Choroid plexus epithelial cell (primary cell): ENCODE measurements at places on chromosomes 2 and 18.

DNA sequence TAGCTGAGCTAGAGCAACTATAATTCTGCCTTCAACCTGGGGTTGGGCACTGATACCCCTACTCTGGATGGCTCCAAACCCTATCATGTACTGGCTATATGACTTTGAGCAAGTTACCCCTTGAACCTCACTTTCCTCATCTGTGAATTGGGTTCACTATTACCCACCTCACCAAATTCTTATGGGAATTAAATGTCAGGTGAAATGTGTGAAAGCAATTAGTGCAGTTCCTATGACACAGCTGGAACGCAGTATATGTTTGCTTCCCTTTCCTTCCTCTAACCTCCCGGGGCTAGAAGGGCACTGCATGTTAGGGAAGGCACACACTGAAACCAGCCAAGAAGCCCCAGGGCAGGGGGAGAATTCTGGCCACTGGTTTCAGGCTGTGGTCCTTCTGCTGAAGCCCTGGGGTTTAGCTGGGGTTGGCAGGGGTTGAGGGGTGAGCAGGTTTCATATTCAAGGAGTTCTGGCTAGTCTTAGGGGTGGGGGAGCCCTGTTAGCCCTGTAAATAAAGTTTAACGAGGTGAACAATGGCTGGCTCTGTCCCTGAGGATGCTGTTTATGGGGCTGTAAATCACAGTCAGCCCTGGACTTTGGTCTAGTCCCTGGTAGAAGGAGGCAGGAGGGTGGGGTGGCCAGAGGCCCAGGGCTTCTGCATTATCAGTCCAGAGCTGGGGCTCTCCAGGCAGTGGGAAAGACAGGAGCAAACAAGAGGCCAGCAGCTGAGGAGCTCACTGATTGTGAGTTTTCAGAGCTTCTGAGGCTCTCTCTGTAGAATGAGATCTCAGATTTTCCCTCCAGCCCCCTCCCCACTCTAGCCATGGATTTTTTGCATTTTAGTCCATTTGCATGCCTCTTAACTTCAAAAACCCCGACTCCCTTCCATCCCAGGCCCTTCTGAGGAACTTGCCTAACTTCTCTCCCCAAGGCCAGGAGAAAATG, 8.0 kb downstream of the PKDCC start:
- DNase-seq: no peak

DNA sequence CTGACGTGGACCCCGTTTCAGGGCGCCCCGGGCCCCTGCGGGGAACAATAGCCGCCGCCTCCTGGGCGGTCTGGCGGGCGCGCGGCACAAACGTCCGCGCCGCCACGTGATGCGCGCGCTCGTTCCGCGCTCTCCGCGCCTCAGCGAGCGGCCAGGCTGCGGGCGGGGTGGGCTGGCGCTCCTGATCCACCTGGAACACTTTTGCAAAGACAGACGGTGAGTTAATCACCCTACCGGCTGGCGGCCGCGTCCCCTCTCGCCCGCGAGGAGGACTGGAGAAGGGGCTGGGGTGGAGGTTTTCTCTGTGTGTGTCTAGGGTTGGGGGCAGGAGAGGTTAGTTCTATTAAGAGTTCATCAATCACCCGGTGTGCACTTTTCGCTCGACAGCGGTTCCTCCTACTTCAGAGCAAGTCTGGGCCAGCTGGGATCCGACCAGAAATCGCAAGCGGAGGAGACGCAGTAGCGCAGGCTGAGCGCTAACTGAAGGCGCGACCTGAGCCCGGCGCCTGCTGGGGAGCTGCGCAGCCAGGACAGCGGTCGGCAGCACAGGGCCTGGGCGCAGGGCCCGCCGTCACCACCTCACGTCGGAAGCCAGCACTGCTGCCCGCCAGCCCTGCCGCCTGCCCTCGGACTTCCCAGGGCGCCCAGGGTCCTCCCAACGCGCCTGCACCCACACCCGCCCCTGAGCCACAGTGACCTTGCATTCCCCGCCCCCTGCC, 10.3 kb upstream of the HOXD1 start:
- no peak for DNase-seq

GRCh38 chr2:134411828-134412638, 158.2 kb downstream of the MGAT5 start:
- DNase-seq: peak; percentile 91

- peak; percentile 50 for DNase-seq
Observed at GRCh38 chr2:182949572-182950189, 83.2 kb upstream of the FRZB start.

DNA sequence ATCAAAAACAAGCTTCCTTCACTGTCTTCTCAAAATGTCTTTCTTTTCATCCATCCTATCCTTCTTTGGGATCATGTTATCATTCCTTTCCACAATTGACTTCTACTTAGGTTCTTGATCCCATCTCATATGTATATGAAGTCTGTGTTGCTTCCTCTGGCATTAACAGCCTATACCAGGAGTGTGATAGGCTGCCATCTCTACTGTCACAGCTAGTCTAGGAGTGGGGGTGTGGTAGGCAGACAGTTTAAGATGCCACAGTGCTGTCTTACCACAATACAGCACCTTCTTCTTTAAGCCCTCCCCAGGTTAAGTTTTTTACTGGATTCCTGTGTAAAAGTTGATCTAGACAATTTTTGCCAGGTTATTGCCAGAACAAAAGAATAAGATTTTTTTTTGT, 3.7 kb upstream of the HTR2B start:
- no peak for DNase-seq

- DNase-seq: no peak
Observed at GRCh38 chr2:147137711-147138110, 707.1 kb upstream of the ACVR2A start.

DNA sequence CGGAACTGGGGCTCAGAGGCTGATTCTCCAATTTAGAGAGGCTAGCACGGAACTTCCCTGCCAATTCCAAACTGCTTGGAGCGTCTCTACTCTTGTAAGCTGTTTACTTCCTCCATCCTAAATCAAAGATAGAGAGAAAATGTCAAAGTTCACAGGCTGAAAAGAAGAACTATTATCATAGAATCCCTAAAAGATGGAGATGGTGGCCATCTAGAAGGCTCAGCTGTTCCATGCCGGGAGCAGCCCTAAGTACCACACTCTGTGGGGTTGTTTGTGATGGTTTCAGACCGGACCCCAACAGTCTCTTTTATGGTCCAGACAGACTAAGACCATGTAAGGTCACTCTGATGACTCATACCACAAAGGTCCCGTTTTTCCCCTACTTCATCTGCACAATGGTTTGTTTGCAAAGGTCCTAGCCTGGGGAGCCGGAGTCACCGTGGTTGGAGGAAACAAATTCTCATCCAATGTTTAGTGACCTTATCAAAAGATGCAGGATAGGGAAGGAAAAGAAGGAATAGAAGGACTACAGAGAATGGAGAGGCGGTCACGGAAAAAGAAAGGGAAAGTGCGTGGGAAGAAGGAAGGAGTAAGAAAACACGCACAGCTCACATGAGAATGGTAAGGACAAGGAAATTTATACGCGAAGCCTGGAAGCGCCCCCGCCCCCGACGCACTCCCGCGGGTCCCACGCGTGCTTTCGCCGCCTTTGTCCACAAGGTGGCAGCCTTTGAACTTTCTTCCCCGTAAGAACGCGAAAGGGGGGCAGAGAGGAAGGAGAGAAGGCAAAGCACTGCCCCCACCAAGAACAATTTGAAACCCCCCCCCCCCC, 453 bp upstream of the ANTXR1 start:
- peak; percentile 78 for DNase-seq

DNA sequence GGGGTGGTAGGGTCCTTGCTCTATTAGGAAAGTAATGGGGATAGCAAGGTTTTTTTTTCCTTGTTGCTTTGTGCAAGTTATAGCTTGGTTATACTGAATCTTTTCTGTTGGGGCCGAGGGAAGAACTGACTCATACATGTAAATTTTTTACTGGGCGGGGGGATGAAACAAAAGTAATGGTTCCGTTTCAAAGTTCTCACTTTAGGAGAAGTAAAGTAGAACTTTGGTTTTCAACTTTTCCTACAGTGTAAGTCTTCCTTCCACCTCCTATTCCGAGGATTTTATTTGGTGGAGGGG, 1.1 kb downstream of the AFTPH start:
- peak; percentile 30 for DNase-seq

- no peak for DNase-seq
Observed at GRCh38 chr2:194424683-194425209, 1232.3 kb upstream of the SLC39A10 start.

DNA sequence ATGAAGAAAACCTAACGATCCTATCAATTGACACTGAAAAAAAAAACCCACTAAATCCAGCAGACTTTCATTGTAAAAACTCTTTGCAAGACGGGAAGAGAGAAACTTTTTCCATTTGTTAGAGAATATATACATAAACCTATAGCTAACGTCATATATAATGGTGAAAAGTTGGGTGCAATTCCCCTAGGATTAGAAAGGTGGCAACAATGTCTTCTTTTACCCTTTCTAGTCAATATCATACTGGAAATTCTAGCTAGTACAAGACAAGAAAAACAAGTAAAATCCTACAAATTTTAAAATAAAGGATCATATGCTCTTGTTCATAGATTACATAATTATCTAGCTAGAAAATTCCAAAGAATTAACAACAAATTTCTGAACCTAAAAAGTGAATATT, 1596.5 kb upstream of the LRRTM1 start:
- peak; percentile 4 for DNase-seq

DNA sequence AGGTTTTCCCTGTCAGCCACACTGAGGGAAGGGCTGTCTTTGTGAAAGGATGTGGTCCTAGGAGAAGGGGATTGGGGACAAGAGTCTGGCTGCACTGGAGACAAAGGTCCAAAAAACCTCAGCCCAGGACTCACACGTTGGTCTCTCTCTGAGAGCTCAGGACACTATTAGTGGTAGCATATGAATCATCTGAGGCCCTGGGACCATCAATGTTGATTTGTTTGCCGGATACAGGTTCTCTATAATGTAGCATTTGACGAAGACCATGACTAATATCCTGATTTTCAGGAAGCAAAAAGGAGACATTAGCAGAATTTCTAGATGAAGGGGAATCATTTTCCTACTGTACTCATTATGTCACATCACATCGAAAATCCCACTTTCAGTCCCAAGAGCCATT, 22.2 kb upstream of the DNAH6 start:
- no peak for DNase-seq

DNA sequence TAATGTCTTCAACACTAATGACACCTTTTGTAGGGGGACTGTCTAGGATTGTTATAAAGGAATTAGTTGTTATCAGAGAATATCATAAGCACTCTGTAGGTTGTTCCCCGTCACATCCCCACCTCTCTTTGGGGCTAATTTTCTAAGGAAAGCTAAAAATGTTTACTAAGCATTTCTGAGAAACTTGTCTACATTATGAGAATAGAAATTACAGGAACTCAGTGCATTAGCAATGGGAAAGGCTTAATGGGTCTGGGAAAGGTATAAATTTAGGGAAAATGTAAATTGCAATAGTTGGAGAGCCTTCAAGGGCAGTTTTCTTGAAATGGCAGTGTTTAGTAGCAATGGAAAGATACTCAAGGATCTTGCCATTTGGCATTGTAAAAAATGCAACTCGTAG, 257.2 kb upstream of the NRP2 start:
- DNase-seq: no peak

- peak; percentile 49 for DNase-seq
Observed at GRCh38 chr2:147076634-147077033, 768.2 kb upstream of the ACVR2A start.

DNA sequence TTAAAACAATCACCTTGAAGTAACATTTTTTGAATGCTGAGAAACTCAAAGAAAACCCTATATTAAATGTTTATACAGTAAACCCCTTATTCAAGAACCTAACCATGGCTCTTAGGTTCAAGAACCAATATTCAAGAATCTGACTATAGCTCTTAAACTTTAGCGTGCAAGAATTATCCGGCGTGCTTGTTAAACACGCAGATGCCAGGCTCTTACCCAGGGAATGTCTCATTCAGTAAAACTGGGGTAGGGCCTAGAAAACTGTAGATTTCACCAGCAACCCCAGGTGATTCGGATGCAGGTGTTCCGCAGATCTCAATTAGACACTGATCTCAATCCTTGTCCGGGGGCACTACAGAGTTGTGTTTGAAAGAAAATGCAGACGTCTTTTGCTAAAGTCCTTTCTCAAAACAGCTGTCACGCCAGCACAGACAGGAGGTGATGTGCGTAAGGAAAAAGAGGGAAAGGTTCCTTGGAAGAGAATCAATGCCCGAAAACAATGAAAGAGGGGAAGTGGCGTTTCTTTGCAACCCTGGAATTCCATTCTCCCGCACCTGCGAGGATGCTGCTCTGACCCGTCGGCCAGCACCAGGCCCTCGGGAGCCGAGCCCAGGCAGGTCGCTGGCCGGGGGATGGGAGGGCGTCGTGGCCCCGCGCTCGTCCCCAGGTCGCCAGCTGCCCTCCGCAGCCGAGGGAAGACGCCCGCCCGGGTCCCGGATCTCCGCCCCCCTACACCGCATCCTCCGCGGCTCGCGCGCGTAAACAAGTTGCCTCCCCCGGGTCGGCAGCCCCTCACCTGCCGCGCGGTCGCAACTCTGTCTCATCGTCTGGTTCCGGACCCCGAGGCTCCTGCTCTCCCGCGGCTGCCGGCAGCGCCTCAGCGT, 851 bp downstream of the EIF2AK3 start:
- no peak for DNase-seq

- DNase-seq: no peak
Observed at GRCh38 chr18:49031511-49032188, 80.9 kb upstream of the SMAD7 start.

GRCh38 chr2:188596054-188596453, 304.4 kb downstream of the GULP1 start:
- peak; percentile 94 for DNase-seq

DNA sequence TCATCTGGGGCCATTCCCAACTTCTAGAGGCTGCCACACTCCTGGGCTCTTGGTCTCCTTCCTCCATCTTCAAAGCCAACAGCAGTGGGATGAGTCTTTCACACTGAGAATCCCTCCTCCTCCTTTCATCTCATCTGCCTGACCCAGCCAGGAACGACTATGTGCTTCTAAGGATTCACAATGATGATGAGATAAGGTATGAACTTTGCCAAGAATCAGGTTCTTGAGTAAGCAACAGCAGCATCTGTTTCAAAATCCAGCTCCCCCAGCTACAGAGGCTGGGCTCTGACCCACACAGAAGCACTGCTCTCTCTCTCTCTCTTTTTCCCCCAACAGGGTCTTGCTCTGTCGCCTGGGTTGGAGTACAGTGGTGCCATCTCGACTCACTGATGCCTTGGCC, 46.4 kb downstream of the TIMM21 start:
- DNase-seq: no peak

GRCh38 chr2:172373076-172373475, 54.3 kb upstream of the ITGA6 start:
- DNase-seq: no peak

DNA sequence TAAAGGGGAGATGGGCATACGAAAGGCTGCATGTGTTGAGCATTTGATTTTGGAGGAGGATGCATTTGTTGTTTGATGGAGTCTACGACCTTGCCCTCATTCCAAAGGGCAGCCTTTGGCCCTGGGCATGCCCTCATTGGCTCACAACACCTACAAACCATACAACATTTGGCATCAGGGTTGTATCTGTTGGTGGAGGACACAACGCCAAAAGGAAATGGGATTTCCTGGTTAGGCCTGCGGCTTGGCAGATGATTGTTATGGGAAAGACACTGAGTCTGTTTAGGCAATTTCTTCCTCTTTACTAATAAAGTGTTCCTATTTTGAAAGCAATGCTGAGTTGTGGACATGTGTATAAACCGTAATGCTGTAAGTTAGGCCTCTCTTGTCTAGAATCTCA, 246.9 kb downstream of the LDLRAD4 start:
- DNase-seq: no peak

- no peak for DNase-seq
Observed at GRCh38 chr18:79438089-79438897, 42.6 kb downstream of the NFATC1 start.
